ENCODE measurements at places on chromosomes 11 and 22.

GRCh38 chr11:38824573-38824972 is 2226.5 kb upstream of the RAG2 start:
- DNase-seq: no peak

DNA sequence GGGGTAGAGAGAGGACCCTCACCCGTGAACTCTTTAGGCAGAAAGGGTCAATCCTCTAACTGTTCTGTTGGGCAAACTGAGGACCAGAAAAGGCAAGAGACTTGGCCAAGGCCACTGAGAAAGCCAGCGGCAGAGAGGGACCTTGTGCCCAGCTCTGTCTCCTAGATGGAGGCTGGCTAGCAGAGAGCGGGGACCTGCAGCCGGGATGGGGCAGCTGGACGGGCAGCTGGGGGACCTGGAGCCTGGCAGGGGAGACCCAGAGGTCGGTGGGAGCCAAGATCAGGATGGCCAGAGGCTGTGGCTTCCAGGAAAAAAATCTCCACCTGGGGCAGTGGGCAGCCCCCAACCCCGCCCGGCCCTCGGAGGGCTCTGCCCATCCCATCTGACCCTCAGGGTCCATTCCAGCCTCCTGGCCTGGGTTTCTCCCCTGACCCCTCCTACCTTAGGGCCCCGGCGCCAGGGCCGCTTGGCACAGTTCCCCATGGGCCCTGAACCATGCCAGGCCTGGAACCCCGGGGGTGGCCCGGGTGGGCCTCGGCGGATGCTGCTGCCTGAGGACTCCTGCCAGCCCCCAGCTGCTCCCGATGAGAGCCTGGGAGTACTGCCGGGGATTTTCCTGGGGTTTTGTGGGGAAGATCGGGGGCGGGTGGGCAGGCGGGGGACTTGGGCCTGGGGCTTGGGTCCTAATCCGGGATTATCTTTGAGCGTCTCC is at the start of gene CABP2:
Gene CABP2, minus strand, starts transcription at position 603 of the 712 bp plus-strand sequence. Its CDS starts 120 bp downstream, at position 483.
- DNase-seq: no peak

- no peak for DNase-seq
Observed at GRCh38 chr11:69153661-69154060, 2.1 kb upstream of the SMIM38 start.

DNA sequence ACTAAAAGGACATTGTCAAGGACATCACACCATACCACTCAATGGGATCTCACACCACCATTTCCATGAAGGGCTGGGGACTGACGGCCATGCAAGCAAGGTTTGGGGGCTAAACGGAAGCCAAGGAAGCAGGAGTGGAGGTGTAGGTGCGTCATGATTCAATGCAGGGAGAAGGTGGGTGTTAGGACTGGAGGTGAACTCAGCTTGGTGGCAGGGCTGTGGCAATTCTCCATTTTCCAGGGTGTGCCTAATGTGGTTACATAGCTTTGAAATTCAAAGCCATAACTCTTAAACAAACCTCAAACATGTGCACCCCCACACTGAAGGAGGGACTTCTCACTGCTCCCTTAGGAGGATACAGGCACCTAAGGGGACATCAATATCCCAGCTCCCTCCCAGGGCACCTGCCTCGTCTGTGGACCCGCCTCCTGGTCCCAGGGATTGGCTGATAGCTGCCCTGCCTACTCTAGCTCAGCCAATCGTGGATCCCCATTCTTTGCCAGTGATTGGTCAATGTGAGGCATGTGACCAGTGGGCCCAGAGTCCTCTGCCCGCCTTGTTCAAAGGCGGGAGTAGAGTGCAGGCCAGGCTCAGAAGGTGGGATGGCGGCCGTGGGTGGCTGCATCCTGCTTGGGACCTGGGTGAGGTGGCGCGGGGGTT is 64.6 kb downstream of the CTTN start:
- no peak for DNase-seq

GRCh38 chr22:49538006-49538405 is 289.7 kb downstream of the BRD1 start:
- DNase-seq: no peak

GRCh38 chr11:15107730-15108515 is 6.8 kb upstream of the INSC start:
- no peak for DNase-seq

- no peak for DNase-seq
Observed at GRCh38 chr11:12716816-12717215, 42.6 kb downstream of the TEAD1 start.

DNA sequence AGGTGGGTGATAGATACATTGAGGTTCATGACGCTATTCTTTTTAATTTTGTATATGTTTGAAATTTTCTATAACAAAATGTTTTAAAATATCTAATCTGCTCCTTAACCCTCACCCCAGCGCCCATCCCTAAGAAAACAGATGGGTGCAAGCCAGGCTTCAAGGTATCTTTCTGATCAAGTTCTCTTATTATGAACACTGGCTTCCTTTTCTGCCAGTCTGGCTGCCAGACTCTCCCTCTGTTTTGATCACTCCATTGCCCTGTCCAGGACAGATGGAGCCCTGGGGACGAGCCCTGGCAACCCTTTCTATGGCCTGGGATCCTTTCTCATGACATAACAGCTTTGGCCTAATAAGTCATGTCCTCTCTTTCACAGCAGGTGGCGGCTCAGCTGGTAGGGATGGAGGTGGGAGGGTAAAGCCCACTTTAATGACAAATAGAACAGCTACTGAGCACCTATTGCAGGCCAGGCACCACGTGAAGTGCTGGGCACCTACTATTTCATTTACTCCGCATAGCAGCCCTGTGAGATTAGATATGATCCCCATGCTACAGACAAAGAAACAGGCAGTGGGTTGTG is 38.4 kb downstream of the DRD2 start:
- DNase-seq: no peak

- no peak for DNase-seq
Observed at GRCh38 chr22:47129902-47130635, 367.6 kb downstream of the TBC1D22A start.

- no peak for DNase-seq
Observed at GRCh38 chr11:70119502-70119901, 41.4 kb downstream of the ANO1 start.

DNA sequence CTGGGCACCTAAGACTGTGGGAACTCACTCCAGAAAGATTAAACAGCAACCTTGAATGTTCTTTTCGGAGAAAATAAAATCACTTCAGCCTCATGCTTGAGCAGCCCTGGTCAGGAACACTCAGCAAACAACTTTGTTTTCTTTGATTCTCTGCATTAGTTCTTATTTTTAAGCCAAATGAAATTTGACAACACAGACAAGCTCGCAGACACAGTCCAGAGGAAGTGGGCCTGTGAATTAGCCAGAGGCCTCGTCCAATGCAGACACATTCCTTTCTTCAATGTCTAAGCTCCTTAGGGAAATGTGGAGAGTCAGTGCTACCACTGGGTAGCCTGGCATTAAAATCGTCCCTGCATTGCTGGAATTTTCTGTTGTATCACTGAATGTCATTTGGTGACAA is 62.9 kb upstream of the CSNK2A3 start:
- no peak for DNase-seq

DNA sequence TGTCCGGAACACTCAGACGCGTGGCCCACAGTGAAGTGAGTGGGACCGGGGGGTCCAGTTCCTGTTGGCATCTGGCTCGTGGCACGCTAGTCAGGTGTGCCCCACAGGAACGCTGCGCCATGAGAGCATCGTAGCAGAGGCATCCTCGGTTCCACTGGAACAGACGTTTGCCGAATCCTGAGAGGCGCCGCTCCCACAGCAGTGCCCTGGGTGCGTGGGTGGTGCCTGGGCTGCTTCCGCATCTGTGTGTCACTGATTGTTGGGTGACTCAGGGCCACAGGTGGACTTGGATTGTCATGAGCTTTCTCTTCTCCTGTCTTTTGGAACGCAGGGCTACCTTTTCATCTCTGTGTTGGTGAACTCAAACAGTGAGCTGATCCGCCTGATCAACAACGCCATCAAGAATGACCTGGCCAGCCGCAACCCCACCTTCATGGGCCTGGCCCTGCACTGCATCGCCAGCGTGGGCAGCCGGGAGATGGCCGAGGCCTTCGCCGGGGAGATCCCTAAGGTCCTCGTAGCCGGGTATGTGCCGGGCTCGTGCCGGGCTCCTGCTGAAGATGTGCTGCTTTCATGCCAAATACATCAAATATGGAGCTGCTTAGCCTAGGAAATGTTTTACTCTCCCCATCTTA is 46.2 kb downstream of the AP2A2 start:
- DNase-seq: no peak
